ENCODE measurements at places on chromosomes 16 and 17. TPM values are rescaled to one million over a fixed set of nuclear protein-coding genes. Genes with fewer than 3 reads are reported as not detected.

DNA sequence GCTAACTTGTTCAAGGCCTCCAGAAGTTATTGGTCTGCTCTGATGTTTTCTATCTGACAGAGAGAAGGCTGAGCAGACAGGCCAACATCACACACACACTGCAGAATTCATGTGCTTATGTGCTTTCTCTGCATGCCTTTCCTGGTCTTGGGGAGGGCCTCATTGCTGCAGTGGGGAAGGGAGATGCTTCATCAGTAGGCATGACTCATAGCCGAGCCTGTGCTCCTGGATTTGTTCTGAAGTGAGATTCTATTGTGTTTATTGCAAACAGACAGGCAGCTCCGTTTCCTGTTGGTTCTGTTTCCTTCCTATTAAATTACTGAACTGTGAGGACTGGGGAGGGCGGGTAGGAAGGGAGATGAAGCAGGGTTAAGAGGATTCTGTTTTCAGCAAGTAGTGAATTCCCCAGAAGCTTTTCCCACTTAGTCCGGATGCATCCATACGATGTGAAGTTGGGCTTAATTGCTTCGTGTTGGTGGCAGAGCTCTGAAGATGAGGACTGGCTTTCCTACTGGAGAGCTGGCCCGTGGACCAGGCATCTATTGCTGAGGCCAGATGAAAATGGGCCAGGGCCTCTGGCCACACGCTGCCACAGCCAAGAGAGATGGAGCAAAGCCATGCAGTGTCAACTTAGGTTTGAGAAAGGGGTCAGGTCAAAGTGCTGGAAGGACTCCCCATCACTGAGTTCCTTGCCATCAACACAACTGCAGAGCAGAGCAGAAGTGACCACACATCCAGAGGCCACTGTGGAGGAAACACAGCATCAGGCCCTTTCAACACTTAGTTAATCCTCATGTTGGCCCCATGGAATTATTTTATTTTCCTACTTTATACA, 179.3 kb downstream of the UTP18 start:
- no peak for DNase-seq

- no peak for DNase-seq
These were observed 53.9 kb upstream of the MON1B start for GRCh38 chr16:77137045-77137444.

GRCh38 chr17:51734462-51734861, 424.1 kb downstream of the CA10 start:
- DNase-seq, result no peak

The MPP2 gene
- not detected for polyA plus RNA-seq

GRCh38 chr16:71296584-71297340, 7.6 kb upstream of the CMTR2 start:
- DNase-seq, result no peak

The PDPK1 gene
- 38.6 TPM for polyA plus RNA-seq

- DNase-seq, result peak; percentile 34
These were observed 3.7 kb upstream of the LYZL6 start for GRCh38 chr17:35947156-35947585.

GRCh38 chr16:85369741-85370528, 243.2 kb upstream of the GSE1 start:
- peak; percentile 36 for DNase-seq

The EVPLL gene
- polyA plus RNA-seq, result not detected

- DNase-seq, result no peak
These were observed 595.2 kb upstream of the KIF2B start for GRCh38 chr17:53227514-53227913.

GRCh38 chr17:5699814-5700213, 115.5 kb upstream of the NLRP1 start:
- no peak for DNase-seq

DNA sequence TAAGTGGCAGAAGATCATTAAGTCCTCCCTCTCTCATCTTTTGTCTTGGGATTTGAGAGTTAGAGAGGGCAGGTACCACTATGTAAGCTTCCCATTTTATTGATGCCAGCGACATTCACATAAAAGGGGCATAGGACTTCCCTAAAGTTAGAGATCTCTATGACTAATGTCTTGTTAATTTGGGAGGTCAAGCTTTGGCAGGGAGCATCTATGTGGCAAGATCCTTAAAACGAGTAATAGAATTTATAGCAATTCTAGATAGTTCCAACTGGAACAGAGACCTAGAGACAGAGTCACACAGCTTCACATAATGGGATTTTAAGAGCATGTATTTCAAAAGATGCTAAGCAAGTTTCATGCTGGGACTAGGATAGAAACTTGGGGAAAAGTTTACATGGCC, 308.0 kb downstream of the MAP2K6 start:
- no peak for DNase-seq

Measured in CD14-positive monocyte (primary cell).